Stomach (tissue), 19 donors: ENCODE measurements at places on chromosomes 5 and 9.

DNA sequence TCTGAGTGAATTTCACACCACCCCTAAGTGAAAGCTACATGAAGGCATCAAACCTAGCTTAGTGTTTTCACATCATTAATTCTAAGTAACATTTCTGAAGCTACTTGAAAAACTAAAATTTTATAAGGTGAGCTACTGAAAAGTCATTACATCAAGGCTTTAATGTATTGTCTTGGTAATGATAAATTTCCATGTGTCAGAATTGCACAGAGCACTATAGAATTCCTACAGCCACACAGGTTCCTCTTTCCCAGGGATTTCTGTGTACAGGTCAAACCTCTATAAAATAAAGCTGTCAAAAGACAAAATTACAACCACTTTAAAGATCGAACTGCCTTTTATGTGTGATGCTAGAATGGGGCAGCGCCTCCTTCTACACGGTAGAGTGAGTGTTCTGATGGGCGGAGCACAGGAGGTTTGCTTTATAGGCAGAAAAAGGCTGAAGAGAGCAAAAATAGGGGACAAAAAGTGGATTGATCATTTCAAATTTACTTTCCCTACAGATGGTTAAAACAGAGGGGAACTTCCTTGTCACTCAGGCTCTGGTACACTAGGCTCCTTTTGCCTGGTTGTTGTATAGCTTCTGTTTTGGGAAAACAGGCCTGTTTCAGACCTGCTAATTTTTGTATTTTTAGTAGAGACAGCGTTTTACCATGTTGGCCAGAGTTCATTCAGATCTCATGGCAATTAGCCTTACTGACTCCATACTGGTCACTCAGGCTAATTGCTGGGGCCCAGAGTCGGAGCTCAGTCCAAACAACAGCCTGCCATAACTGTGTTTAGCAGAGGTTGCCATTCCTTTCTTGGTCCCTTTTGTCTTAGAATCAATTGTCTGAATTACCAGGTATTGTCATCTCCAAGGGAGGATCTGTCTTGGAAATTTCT lies 102.5 kb upstream of the BASP1 start:
- no peak for DNase-seq

GRCh38 chr5:140261403-140262171 lies 41.3 kb downstream of the PFDN1 start:
- peak; percentile 93 for DNase-seq

- DNase-seq, result no peak
Observed at GRCh38 chr9:16828340-16829281, 41.9 kb downstream of the BNC2 start.

- peak; percentile 85 for DNase-seq
Observed at GRCh38 chr9:129131300-129132145, 20.3 kb downstream of the PTPA start.

DNA sequence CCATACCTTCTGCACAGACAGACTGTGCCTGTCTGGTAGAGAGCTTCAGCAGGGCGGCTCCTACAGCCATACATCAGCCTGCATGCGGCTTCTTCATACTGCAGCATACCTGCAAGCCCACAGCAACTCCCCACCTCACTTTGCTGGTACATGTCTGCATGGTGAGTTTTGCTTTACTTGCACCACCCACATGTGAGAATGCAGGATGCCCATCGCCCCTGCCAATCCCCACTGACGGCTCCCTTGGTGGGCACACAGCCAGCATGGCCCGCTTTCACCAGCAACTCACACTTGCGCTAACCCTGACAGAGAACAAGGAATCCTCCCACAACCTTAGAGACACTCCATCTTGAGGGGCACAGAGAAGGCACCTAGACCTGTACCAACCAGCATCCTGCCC lies 114.9 kb downstream of the DTWD2 start:
- DNase-seq, result no peak

DNA sequence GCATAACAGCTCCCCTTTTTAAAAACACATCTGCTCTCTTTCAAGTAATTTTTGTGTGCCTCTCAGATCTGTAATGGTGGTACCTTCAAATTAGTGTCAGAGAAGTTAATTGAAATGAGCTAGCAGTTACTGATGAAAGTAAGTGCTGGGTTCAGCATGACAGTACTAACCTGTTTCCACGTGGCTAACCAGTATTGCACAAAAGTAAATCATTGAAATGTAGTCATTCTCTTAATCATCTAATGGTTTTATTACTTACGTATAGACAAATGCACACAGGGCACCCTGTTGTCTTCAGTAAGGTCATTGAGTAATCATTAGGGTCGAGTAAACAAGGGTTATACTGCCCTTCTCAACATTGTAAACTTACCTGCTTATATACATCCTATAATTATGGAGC lies 157.8 kb upstream of the PRR16 start:
- DNase-seq, result peak; percentile 13

GRCh38 chr5:127943061-127943371 lies 140.6 kb upstream of the SLC12A2 start:
- DNase-seq, result no peak
